H54 (cell line): ENCODE measurements at places on chromosomes 3 and 15.

DNA sequence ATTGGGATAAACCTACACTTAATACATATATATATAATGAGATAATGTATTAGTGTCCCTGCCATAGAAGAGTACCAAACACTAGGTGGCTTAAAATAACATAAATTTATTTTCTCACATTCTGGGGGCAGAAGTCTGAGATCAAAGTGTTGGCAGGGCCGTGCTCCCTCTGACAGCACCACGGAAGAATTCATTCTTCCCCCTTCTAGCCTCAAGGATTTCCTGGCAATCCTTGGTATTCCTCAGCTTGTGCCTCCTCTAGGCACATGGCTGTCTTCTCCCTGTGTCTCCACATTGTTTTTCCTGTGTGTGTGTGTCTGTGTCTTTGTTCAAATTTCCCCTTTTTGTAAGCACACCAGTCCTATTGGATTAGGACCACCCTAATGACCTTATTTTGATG lies 115.2 kb upstream of the AGBL1 start:
- no peak for DNase-seq

DNA sequence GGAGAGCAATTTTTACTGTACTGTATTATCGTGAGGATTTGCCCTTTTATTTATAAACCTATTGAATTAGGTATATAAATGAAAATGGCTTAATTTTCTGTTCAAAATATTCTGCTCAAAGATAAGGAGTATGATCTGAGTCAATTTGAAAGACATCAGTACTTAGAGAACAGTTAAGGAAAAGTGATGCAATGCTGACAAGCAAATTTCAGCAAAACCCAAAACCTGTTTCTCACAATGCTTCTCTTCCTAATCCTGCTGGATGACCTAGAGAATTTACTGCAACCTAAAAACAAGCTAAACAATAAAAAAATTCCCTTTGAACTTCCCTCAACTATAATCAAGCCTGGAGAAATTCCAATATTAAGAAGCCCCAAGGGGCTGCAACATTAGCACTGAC lies 82.7 kb downstream of the RFX7 start:
- DNase-seq, result no peak

GRCh38 chr3:123751433-123751832 lies 132.7 kb downstream of the MYLK start:
- no peak for DNase-seq

DNA sequence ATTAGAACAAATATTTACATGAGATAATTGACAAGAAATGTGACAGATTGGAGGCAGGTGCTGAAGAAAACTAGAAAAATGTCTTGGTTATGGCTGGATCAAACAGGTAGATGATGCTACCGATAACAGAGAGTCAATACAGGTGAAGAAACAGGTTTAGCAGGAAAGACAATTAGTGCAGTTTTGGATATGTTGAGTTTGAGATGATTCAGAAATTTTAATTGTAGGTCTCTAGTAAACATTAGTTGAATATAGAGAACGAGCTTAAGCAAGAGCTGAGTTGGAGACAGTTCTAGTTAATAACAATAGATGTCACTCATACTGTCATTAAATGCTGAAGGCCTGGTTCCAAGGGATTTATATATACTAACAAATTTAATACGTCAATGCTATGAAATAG lies 524.4 kb downstream of the NSUN3 start:
- no peak for DNase-seq

GRCh38 chr3:42189001-42189460 lies 77.0 kb downstream of the CCK start:
- no peak for DNase-seq

DNA sequence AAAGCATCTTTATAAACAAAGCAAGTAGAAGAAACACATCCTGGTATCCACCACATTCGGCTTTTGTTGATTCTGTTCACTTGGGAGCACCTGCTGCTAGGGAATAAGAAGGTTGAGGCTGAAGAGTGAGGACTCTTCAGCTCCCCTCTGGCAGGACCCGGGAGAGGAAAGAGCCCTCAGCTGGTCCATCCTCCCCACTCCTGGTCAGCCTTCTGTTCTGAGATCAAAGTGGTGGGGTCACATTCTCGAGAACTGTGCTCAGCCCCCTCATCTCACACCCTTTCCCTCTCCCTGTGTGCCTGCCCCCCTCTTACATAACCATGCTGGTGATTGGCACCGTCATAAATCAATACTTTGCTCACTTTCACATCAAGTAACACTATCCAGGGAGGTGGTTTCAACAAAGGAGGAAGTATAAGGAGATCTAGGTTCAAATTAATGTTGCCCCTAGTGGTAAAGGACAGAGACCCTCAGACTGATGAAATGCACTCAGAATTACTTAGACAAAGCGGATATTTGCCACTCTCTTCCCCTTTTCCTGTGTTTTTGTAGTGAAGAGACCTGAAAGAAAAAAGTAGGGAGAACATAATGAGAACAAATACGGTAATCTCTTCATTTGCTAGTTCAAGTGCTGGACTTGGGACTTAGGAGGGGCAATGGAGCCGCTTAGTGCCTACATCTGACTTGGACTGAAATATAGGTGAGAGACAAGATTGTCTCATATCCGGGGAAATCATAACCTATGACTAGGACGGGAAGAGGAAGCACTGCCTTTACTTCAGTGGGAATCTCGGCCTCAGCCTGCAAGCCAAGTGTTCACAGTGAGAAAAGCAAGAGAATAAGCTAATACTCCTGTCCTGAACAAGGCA lies at the start of gene NR1I2:
Gene NR1I2, plus strand, starts transcription at position 772 of the 869 bp plus-strand sequence.
- no peak for DNase-seq

DNA sequence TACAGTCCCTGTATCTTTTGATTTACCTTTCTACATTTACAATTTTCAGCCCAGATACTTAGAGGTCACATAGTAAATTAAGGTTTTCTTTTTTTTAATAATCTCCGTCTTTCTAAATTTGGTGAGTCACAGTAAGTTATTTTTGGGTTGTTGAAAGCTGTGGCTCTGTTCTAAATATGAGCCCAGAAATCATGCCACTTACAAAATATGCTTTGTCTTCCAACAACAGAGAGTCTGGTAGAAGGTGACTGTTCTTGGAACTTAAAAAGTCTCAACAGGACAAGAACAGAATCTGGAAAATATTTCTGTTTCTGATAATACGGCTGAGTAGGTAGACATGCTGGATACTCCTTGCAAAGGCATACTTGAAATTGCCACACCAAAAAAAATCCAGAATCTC lies 16.0 kb downstream of the GOLGA8S start:
- no peak for DNase-seq

DNA sequence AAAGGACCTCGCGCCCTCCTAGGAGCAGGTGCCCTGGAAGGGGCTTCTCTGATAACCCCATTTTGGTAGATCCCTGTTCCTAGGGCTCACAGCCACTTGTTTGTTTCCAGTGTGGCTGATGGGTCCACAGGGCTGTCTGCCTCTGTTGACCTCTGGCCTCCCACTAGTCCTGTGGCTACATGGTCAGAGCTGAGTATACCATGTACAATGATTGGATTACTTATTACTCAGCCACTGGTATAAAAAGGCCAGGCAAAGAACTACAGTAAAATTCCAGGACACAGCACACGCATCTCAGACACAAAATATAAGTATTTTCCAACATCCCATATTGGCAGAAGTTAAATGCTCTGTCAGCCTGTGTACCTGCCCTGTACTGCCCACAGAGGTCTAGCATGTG lies 277.3 kb downstream of the GABRG3 start:
- no peak for DNase-seq

GRCh38 chr3:198071602-198072287 lies 111.7 kb downstream of the LMLN start:
- DNase-seq, result peak; percentile 45

DNA sequence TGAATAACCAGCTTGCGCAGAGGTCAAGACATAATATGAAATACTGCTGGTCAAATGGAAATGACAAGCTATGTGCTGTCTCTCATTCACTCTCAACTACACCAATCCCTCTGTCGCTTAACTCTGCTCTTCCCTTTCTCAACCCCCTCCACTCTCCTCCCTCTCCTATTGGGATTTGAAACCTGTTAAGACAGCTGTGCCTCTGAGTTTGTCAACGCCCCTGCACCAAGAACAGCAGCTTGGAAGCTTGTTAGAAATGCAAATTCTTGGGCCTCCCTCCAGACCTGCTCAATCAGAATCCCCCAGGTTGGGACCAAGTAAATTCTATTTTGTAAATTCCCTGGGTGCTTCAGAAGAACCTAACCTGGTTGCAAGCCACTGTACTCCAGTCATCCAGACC lies 149.7 kb upstream of the ATP2B2 start:
- no peak for DNase-seq

- no peak for DNase-seq
Observed at GRCh38 chr3:25094932-25095685, 333.0 kb upstream of the RARB start.

- no peak for DNase-seq
Observed at GRCh38 chr3:185561374-185561943, 9.1 kb upstream of the LIPH start.

DNA sequence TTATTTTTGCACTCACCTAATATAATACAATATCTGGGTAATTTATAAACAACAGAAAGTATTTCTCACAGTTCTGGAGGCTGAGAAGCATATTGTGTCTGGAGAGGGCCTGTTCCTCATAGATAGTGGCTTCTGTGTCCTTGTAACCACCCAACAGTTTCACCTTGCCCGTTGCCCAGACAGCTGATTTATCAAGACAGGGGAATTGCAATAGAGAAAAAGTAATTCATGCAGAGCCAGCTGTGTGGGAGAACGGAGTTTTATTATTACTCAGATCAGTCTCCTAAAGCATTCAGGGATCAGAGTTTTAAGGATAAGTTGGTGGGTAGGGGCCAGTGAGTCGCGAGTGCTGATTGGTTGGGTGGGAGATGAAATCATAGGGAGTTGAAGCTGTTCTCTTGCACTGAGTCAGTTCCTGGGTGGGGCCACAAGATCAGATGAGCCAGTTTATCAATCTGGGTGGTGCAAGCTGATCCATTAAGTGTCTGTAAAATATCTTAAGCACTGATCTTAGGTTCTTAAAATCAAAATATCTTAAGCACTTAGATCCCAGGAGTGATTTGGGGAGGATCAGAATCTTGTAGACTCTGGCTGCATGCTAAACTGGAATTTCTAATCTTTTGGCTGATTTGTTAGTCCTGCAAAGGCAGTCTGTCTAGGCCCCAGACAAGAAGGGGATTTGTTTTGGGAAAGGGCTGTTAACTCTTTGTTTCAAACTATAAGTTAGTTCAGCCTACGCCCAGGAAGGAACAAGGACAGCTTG lies 33.9 kb upstream of the C15orf39 start:
- no peak for DNase-seq

- DNase-seq, result no peak
Observed at GRCh38 chr15:90286678-90287077, 21.2 kb downstream of the NGRN start.

GRCh38 chr3:102158080-102158740 lies 276.6 kb upstream of the ZPLD1 start:
- no peak for DNase-seq

- no peak for DNase-seq
Observed at GRCh38 chr15:79083154-79083553, 7.4 kb downstream of the RASGRF1 start.

- DNase-seq, result no peak
Observed at GRCh38 chr3:11470031-11470853, 173.5 kb downstream of the VGLL4 start.

GRCh38 chr3:15341030-15341726 lies 8.8 kb upstream of the SH3BP5 start:
- DNase-seq, result no peak

DNA sequence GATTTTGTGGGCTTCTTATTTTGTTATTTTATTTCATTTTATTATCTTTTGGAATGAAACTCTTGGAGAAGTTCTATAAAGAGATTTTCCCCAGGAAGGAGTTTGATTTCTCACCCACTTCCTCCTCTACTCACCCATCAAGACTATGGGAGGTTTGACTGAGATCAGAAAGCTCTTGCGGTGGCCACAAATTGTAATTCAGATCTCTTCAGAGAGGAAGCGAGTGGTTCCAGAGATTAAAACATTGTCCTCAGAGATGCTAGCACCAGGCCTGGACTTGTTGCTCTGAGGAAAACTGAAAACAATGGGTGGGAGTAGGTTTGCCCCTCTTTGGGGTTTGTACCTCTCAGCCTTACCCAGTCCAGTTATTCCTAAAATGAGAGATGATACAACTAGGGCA lies 8.1 kb upstream of the MUC13 start:
- DNase-seq, result no peak

- no peak for DNase-seq
Observed at GRCh38 chr3:124584552-124585391, 145.5 kb upstream of the UMPS start.

- no peak for DNase-seq
Observed at GRCh38 chr15:92092289-92093105, 239.0 kb downstream of the SLCO3A1 start.

- DNase-seq, result no peak
Observed at GRCh38 chr3:16423947-16424673, 89.4 kb downstream of the RFTN1 start.

DNA sequence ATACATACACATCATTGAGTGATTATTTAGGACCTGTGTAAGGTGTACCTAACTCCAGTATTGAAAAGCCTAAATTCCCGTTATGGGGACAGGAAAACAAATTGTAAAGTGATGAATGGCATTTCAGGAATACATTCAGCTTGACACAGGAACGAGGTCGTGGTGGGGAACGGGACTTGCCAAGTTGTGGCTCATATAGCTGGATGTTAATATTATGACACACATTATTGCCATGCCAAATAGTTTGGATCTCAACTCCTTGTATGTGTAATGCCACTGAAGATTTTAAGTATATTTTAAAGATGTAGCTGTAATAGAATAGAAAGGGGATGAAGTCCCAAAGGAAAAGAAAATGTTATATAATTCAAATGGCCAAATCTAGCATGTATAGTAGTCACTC lies 227.2 kb upstream of the GOLIM4 start:
- DNase-seq, result no peak
